ENCODE measurements at places on chromosomes 6 and 20.

DNA sequence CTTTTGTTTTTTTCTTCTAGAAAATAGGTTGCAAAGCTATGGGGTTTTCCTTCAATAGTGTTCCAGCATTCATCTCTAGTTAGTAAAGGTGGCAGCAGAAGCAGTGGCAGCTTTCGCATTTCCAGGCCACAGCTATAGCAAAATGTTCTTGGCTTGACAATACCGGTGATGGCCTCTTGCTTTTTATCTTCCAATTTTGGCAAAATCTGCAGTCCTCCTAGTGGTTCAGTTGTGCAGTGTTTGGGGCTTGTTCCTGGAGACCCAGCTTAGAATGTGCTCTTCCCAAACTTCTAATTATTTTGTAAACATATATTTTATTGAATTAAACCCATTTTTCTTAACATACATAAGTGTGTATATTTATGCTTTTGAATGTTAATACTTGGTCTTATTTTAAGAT is 370.6 kb upstream of the MAN1A1 start:
- peak; percentile 42 for DNase-seq

GRCh38 chr20:48864738-48865318 is 37.0 kb upstream of the PREX1 start:
- DNase-seq = no peak

DNA sequence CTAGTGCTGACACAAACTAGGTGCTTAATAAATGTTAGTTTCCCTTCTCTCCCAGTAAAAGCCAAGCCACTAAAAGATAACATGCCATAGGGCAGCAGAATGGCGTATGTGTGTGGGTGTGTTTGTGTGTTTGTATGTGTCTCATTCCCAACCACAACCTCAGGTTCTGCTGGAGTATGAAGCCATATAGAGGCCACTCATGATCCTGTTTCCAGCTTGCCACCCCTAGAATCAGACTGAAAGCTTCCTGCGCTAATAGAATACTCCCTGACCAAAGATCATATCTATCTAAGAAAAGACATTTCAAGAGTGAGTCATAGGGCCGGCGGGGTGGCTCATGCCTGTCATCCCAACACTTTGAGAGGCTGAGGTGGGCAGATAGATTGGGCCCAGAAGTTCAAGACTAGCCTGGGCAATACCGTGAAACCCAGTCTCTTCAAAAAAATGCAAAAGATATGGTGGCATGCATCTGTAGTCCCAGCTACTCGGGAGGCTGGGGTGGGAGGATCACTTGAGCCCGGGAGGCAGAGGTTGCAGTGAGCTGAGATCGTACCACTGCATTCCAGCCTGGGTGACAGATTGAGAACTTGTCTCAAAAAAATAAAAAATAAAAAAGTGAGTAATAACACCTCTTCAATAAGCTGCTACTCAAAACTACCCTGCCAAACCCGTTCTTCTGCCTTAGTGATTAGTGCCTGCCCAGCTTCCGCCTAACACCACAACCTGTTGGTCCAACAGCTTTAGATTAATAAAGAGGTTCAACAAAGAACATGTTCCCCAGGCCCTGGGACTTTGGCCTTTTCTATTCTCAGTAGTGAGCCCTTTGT is 11.8 kb upstream of the SNRPC start:
- no peak for DNase-seq

- peak; percentile 85 for DNase-seq
Observed at GRCh38 chr20:2006452-2007361, 12.8 kb upstream of the PDYN start.

DNA sequence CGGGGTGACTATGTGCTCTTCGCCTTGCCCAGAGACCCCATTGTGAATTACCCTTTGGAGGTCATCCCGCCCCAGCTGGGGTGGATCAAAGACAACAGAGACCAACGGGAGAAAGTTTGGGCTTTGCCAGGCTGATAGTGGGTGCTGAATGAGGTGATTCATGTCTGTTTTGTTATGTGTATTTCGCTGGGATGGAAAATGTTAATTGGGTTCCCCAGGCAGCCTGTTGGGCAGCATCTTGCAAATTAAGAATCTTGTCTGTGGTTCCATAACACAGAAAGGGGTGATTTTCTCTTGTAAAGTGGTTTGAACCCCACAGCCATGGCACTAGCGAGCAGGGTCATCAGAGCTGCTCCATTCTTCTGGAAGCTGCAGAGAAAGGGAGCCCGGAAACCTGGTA is 63.1 kb upstream of the UNC93A start:
- DNase-seq = peak; percentile 66

DNA sequence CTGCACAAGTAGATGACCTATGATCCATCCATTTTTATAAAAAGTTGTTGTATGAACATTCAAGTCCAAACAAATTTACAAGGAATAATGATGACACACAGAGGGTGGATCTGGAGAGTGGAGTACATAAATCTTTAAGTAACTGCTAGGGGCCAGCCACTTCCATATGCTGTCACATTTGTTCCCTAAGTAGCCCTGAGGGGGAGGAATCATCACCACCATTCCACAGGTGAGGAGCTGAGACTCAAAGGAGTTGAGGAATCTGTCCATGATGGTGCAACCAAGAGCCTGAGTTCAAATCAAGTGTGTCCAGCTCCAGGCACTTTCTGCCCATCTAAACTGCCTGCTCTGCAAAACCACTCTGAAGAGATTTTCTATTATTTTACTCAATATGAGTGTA is 132.1 kb downstream of the AIG1 start:
- no peak for DNase-seq

GRCh38 chr6:20071998-20072397 is 140.3 kb downstream of the MBOAT1 start:
- no peak for DNase-seq

- DNase-seq = no peak
Observed at GRCh38 chr6:44558024-44558831, 170.7 kb downstream of the CDC5L start.

DNA sequence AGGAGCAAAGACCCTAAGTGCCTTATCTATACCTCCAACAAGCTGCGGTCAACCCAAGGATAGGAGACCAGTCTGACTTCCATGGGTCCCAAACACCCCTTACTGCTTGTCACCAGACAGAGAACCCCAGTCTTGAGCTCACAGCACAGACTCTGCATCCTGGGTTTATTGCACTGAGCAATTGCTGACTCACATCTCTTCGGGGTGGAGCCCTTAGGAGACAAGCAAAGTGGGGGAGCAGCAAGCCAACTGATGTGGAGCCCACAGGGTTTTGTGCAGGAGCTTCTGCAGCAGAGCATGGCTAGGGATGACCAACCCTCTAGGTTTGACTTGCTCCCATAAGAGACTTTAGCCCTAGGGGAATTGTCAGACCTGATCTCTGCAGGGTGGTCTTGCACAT is 38.6 kb upstream of the EYS start:
- no peak for DNase-seq

DNA sequence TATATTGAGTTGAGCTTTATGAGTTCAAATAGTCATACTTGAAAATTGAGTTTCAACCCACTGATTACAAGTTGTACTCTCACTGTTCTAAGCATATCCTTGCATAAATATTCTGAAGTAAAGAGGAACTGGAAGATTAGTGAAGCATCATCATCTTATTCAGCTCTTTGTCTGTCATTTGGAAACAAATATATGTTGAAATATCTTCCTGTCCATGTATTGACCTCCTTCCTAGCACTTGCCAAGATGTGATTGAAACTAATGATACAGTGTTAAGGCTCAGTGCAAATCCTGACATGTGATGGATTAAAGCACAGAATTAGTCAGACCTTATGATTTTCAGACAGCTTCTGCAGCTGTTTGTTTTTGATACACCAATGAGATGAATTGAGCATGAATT is 434.3 kb downstream of the TBC1D32 start:
- DNase-seq = no peak

GRCh38 chr6:105819745-105820144 is 266.4 kb upstream of the PRDM1 start:
- DNase-seq = no peak

- DNase-seq = peak; percentile 63
Observed at GRCh38 chr20:39290575-39290974, 328.4 kb downstream of the DHX35 start.

GRCh38 chr6:16158943-16159557 is 30.2 kb downstream of the MYLIP start:
- DNase-seq = no peak

DNA sequence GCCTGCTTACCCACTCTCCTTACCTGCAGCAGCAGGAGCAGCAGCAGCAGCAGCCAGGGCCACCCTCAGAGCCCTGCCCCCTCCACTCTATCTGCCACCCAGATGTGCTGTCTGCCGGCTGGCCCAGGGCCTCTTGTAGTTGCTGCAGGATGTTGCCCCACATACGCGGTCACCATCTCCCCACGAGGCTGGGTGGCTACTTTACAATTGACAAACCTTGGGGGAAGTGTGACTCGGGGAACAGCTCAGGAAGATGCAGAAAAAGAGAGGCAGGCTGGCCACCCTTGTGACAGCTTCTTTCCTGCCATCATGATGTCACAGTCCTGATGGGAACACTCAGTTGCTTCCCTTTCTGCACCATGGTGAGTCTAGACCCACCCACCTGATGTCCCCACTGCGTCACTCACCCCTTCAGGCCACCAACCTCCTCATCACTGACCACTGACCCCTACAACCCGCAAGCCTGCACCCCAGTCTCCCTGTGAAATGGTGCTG is 14.5 kb downstream of the TREM1 start:
- no peak for DNase-seq

DNA sequence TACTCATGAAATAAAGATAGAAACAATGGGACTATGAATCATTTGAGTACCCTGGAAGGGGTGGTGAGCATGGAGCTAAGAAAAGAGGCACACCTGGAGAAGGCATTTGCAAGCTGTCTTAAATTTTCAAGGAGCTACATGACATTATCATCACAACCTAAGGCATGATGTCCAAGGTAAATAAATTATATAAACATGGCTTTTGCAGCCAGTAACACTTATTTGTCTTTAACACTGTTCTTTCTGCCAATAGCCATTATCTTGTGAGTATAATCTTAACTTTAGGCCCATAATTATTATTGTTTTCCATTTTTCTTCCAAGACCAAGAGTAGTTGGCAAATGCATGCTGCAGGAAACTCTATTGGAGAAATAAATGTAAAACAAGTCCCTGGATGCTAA is 63.7 kb downstream of the ALDH5A1 start:
- no peak for DNase-seq

GRCh38 chr6:162706232-162706631 is 21.3 kb downstream of the PRKN start:
- DNase-seq = no peak

- no peak for DNase-seq
Observed at GRCh38 chr6:137724018-137724403, 143.0 kb upstream of the TNFAIP3 start.

DNA sequence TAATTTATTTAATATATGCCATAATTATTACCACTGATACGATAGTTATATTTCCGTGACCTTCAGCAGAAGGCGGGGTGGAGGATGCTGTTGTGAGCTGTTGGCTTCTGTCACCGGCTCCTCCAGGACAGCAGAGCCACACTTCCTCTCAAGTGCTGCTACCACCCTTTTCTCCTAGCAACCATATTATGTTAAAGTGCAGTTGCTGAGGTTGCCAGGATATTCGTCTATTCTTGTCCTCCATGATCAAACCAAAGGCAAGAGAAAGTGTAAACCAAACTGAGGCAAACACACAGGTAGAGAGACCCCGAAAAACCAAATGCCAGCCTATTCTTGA is 27.8 kb downstream of the RGS17 start:
- no peak for DNase-seq

- peak; percentile 49 for DNase-seq
Observed at GRCh38 chr6:89409461-89410035, 2.5 kb downstream of the RRAGD start.

GRCh38 chr20:16758454-16759180 is 10.5 kb downstream of the OTOR start:
- DNase-seq = no peak

GRCh38 chr20:20362774-20363433 is 5.0 kb upstream of the INSM1 start:
- DNase-seq = peak; percentile 84

DNA sequence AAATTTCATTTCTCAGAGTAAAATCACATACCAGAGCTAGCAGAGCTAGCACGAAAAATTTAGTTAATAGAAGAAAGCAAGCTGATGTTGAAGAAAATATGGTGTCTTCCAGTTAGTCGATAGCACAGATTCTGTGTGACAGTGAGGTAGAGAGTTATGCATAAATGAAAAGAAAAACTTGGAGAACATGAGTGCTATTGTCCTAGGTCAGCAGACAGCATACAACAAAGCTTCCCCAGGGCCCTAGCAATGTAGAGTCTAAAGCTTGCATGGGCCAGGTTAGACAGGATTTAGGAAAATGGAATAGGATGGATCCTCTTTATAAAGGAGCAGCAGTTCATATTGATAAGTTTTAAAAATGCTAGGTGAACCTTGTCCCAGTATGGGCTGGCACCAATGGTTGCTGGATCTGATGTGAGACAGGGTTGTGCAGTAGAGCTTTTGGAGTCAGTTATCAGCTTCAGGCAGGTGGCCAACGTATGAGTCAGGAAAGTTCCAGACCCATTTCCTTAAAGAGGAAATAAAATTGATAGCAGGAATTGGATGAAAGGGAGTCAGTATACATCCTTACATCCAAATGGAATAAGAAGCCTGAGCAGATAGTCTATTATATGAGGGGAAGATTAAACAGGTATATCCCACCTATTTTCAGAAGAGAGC is 277.2 kb downstream of the FRK start:
- no peak for DNase-seq

- no peak for DNase-seq
Observed at GRCh38 chr20:38082894-38083293, 49.3 kb downstream of the RPRD1B start.

DNA sequence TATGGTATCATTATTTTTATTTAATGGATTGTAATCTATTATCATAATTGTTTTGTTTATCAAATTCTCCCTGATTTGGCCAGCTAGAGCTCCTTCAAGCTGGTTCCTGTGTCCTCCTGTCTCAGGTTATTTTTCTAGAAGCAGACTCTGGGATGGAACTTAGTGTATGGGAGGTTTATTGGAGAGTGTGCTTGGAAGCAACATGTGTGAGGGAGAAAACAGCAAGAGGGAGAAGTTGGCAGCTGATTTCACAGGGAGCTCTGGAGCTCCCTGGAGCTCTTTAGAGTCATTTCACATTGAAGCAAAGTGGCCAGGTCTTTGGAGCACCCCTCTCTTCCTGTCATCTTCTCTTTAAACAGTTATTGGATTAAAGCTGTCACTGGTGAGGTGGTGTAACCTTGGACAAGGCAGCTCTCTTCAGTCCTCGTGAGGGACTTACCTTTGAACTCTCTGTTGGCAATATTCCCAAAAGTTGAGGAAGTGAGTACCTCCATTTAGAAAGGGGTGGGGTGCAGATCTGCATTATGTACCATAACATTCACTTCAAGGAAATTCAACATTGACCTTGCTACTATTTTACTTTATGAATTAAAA is 103.6 kb downstream of the PHF3 start:
- DNase-seq = no peak
